ENCODE measurements at places on chromosomes 13 and 19.
A peak's percentile ranks its signal among the peaks of the same experiment; 100 is the strongest.

DNA sequence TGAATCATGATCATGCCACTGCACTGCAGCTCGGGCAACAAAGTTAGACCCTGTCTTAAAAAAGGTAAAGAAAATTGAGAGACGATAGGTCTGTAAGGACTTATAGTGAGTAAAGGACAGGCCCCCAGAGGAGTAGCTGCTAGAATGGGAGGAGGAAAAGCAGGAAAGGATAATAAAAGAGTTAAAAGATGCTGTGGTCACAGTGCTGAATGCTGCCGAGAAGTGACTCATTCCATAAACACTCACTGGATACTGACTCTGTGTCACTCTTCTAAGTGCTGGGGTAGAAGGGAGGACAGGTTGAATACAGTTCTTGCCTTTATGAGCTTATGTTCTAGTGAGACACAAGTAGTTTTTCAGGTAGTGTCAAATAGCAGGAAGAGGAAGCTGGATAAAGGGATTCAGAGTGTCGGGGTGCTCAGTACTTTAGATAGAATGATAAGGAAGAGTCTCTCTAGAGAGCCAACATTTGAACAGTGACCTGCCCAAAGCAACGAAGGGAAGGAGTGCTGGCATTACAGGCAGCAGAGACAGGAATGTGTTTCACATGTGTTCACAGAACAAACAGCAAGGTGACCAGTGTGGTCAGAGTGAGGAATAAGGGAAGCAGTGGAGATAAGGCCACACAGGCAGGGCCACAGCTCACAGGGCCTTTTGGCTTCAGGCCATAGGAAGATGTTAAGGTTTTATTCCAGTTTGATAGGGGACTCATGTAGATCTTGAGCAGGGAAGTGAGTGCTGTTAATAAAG, 1240.5 kb downstream of the UQCRFS1 start:
- DNase-seq = no peak

DNA sequence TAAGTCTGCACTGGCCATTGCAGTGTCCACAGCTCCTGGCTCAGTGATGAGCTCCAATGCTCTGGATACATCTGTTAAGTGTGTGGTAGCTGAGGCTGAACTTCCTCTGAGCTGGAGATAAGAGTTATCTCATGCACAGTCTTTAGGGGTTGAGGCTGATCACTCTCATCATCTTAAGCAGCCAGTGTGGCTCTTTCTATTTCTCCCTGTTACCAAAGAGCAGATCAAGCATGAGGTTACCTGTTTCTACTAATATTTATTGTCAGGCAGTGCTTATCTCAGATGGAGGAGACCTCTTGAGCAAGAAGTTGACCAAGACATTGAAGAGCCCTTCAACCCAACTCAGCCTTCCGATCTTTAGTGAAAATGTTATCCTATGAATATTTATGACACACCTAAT, 6.6 kb upstream of the OR10H2 start:
- no peak for DNase-seq

GRCh38 chr13:25347151-25347550, 24.6 kb upstream of the ATP8A2 start:
- DNase-seq = peak; percentile 53

DNA sequence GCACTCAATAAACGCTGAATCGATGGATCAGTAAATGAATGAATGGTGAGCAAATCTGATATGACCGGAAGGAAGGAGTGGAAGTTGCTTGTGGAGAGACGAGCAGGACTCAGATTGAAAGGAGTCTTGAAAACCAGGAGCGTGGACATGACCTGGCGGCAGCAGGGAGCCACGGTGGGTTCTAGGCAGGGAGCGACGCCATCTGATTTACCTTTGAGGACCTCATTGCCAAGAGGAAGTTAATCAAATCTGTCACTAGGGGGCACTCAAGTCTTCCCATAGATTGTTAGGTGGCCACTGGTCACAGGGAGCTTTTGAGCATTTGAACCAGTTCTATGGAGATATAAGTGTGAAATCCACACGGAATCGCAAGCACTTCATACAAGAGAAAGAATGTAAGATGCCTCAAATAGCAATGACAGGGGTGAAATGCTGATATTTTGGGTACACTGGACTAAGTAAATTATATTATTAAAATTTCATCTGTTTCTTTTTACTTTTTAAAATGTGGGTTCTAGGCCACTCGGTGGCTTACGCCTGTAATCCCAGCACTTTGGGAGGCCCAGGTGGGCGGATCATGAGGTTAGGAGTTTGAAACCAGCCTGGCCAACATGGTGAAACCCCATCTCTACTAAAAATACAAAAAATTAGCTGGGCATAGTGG, 9.2 kb upstream of the FBN3 start:
- peak; percentile 97 for DNase-seq

DNA sequence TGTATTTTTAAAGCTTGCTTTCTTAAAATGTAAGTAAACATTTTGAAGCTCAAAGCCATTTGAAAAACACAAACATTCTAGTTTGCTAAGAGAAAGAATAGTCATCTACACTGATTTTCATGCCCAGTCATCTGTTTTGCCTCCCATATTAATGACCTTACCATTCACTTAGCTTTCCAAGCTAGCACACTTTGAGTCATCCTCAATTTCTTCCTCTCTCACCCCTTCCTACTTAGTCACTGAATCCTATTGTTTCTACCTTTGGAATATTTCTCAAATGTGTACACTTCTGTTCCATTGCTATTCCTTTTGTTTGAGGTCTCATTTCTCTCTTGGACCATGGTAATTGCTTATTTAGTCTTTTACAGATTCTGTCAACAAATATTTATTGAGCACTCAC, 7.3 kb upstream of the HS6ST3 start:
- DNase-seq = no peak

- no peak for DNase-seq
Measured at GRCh38 chr13:62019858-62020257, 604.2 kb upstream of the PCDH20 start.

DNA sequence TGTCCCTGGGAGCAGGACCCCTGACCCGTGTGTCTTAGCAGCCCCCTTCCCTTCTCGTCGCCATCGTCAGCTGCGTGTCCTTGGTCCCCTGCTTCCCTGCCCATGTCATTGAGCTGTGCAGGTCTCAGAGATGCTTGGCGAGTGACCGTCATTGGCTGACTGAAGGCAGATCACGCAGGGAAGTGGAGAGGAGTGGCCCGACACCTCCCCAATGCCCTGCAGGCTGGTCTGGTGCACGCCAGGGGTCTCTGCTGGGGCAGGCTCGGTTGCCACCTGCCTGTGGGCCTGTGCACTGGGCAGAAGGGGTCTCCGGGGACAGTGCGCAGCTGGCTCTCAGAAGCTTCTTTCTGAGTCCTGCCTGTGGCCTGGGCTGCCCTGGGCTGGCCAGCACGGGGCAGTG, 6.2 kb downstream of the GNA11 start:
- no peak for DNase-seq

GRCh38 chr13:26996965-26997752, 174.5 kb downstream of the USP12 start:
- no peak for DNase-seq

GRCh38 chr13:27151798-27152599, 19.6 kb downstream of the USP12 start:
- DNase-seq = no peak

DNA sequence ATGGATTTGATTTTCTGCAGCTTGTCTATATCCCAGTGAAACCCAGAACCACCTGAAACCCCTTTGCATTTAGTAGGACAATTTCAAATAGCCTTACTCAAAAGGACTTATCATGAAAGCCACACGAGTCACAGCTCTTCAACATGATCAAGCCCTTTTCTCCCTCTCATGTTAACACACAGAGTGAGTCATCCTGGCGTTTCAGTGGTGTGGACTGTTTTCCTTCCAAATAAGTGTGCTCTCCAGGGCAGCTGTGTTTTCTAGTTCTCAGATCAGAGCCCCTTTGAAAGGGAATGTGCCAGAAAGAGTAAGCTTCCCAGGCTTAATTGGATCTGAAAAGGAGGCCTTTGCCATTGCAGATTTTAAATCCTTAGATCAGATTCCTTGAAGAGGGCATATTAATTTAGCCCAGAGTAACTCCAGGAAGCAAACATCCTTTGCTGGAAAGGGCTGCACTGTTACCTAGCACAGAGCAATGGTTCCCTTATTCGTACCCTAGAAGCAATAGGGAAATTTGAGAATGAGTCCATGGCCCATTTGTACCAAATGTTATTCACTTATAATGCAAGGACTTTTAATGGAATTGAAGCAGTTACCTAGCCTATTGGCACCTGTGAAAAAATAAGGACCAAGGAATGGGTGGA, 51.3 kb downstream of the ERICH6B start:
- DNase-seq = no peak

DNA sequence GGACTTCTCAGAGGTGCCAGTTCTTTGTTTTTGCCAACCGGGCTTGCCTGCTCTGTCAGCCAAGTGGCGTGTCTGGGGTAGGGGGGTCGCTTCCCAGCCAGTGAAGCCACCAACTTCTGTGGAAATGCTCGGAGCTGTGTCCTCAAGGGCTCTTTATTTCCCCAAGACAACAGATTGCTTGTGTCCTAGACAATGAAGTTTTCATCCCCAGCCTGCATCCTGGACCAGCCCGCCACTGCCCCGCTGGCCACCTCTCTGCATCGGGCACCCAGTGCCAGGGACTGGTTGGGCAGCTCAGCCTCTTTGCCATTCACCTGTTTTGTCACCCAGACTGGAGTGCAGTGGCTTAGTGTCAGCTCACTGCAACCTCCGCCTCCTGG, 3.7 kb downstream of the RAB11B start:
- no peak for DNase-seq

DNA sequence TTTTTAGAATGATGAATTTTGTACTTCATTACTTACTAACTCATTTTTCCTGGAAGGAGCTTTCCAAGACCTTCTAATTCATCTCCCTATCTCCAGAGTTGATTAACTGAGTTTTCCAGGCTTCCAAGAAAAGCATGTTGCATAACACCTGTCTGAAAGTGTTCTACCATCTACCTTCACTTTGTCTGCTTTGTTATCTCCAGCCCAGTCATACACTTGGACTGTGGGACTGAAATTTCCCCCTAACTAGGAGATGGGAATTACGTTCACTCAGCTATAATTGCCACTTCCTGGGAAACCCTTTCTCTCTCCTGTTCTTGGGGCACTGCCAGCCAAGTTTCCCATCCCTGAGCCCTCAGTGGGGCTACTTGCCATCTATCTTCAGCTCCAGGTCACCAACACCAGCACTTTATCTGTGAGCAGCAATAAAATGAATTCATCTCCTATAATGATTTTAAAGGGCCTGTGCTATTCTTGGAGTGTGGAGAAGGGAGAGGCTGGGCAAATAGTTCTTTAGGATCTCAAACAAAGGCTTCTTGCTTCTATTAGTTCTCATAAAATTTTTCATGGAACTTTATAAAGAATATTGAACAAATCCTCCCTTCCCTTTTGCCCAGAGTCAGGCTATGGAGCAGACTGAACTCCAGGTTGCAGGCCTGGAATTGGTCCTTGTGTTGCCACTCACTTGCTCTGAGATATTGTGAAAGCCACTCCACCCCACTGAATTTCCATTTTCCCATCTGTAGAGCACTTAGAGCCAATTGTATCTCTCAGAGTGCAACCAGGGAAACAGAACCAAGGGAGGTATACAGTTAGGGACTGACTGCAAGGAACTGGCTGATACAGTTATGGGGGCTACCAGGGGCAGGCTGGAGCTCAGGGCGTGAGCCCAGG, 17.8 kb upstream of the ATP12A start:
- no peak for DNase-seq

GRCh38 chr19:33052352-33052972, 12.2 kb downstream of the RHPN2 start:
- DNase-seq = no peak

- no peak for DNase-seq
Measured at GRCh38 chr13:89748716-89749115, 1598.8 kb upstream of the MIR17HG start.

DNA sequence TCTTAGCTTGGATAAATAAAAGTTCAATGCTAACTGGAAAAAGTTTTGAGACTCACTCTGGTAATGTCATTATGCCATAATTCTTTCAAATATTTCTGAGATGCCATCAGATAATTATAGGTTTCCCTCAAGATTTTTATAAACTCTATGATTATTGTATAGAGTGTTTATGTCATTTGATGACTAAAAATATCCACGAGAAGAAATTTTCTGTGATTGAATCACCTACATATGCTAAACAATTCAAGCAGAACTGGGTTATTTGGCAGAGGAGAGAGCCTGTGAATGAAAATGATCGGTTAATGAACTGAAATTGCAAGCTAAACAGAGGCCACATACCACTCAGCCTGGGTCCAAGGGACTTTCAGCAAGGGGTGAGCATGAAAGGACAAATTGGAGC, 92.6 kb upstream of the TSC22D1 start:
- no peak for DNase-seq

- DNase-seq = no peak
Measured at GRCh38 chr13:114067886-114068651, 64.4 kb downstream of the RASA3 start.

DNA sequence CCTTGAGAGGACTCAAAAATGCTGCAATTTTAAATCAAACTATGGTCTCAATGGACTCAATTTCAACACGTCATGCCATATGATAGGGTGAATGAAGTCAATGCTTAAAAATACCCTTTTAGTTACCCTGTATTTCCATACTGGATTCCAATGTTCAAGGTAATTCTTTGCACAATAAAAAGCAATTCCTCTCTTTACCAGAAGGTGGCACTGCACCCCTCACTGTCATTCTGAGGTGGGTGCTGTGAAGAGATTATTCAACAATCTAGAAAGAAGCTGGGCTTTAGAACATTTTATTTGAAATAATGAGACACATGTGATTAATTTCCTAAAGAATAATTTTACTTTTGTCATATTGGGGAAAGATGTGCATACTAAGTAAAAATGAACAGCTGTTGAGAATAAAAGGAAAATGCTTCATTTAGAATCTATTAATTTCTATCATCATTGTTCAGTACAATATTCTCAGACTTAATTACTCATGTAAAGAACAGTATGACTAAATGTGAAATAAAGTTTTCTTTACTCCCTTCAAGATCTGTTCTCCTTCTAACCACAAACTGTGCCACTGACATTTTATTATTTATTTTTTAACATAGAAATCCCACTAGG, 789.1 kb downstream of the GPC5 start:
- DNase-seq = peak; percentile 72

DNA sequence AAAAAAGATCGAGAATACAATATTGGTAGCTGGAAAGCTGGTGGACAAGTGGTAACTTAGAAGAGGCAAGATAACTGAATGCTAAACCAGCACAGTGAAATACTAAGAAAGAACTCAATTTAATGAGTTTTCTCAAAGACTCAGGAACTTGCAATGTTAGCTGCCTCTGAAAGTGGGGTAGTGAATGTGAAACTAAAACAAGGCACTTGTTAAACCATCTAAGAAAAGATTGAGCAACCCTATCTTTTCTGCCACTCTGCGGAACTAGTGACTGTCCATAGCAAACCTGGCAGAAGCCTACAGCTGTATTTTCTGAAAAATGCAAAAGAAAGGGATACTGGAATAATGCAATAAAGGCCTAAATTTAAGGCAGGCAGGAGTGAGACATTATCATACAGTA, 1574.4 kb upstream of the PRR20A start:
- no peak for DNase-seq

Measured in GM23338 (cell line).